ENCODE measurements at places on chromosomes 7 and 10.

GRCh38 chr7:3033136-3033535, 10.5 kb downstream of the CARD11 start:
- DNase-seq = no peak

GRCh38 chr7:19111474-19112273, 5.8 kb downstream of the TWIST1 start:
- peak; percentile 62 for DNase-seq

DNA sequence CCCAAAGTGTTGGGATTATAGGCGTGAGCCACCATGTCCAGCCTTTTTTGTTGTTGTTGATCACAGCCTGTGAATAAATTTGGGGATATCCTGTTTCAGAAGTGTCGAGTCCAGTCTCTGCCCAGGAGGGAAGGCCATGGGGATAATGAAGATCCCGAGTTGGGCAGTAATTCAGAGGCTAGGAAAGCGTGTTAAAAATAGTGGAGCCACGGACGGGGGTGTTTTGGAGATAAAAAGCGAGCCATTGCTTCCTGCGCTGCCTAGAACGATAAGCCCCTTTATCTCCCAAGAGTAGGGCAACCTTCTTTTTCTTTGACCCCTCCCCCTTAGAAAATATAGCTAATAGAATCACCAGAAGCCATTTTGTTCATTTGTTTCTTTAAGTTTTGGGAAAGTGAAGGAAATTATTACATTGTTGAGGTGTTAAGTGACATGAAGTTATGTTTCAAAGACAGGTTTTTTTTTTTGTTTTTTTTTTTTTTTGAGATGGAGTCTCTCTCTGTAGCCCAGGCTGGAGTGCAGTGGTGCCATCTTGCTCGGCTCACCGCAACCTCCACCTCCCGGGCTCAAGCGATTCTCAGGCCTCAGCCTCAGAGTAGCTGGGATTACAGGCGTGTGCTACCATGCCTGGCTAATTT, 43.3 kb downstream of the IL15RA start:
- no peak for DNase-seq

GRCh38 chr7:69966766-69967591, 368.7 kb downstream of the AUTS2 start:
- no peak for DNase-seq

GRCh38 chr7:147423875-147424274, 1166.7 kb upstream of the C7orf33 start:
- no peak for DNase-seq

DNA sequence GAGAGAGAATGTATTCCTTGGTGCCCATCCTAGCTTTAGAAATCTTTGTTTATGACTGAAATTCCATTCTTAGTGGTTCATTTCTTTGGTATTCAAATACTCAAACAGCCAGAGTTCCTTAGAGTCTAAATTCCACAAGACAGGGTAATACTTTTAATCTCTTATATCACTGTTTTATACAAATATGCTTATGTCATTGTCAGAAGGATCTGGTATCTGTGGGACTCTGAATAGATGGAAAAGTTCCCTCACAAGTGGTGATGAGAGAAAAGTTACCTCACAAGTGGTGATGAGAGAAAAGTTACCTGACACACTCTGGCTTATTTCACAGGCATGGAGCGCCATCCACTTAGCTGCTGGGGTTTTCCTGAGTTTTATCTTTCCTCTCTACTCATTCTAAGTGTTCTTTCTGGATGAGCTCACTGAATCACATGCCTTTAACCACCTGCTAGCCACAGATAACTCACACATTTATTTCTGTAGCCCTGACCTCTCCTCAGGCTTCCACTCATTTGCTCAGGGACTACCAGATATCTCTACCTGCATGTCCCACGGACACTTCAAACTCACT, 784.0 kb downstream of the SUGCT start:
- DNase-seq = peak; percentile 88

- DNase-seq = no peak
Observed at GRCh38 chr7:105101864-105102263, 87.9 kb downstream of the KMT2E start.

- no peak for DNase-seq
Observed at GRCh38 chr7:80053124-80053523, 81.5 kb upstream of the GNAI1 start.

- DNase-seq = no peak
Observed at GRCh38 chr10:16259726-16260125, 177.1 kb upstream of the PTER start.

DNA sequence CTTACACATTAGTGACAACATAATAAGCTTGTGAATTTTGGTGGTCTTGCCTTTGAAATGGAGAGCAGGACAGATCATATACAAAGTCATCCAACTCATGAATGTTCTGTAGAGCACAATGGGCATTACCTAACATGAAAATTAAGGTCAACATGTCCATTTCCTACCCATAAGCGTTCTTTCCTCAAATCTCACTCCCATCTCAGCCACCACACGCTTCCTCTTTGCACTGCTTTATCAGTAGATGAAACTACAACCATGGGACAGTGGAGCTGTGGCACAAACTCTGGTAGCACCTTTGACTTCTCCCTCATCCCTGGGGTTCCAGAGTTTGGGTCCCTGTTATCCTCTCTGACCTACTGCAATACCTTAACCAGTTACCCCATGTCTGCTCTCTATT, 2.2 kb downstream of the PON2 start:
- DNase-seq = no peak

GRCh38 chr7:16347066-16347826, 74.1 kb downstream of the CRPPA start:
- DNase-seq = peak; percentile 5

DNA sequence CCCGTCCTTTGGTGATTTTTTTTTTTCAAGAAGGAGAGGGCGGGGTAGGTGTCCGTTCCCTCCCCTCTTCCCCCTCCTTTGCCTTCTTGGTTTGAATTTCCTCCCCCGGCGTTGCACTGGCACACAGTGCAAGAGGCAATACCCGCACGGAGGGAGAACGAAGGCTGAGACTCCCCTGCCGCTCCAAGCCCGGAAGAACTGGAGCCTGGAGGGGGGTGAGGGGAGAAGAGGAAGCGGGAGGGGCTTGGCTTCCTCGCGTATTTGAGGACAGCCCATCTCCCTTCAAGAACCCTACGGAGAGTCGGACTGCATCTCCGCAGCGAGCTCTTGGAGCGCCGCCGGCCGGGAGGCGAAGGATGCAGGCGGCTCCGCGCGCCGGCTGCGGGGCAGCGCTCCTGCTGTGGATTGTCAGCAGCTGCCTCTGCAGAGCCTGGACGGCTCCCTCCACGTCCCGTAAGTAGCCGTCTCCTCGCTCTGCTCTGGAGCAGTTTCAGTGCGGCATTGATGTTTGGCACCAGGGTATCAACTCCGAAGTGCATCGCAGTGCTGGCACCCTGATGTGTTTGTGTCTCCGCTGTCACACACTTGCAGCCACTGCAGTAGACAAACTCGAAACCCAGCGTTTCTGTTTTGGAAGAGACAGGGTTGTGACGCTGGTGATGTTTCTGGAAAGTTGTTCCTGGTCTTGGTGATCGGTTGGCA, at the start of gene CNTNAP2:
TSS of gene CNTNAP2 (plus strand) at position 281 of the 702 bp plus-strand sequence. CDS start at position 357, 76 bp downstream.
- DNase-seq = no peak

- no peak for DNase-seq
Observed at GRCh38 chr10:28806951-28807759, 129.8 kb downstream of the BAMBI start.

GRCh38 chr7:127379642-127380041, 12.9 kb downstream of the ZNF800 start:
- no peak for DNase-seq

DNA sequence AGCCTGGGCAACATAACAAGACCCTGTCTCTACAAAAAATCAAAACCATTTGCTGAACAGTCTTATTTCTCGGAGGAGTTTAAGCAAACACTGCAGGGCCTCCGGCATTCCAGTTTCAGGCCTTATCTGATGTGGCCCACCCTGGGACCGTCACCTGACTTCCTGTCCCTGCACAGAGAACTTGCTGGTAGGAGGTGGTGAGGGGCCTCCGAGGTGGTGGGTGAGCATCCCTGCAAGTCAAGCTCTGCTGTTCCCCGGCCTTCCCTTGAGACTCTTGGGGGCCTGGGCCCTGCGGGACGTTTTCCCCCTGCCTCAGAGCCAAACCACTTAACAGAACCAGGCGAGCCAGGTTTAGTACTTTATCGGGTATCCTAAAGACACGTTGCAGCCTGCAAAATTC, 44.5 kb upstream of the AP5Z1 start:
- DNase-seq = no peak

All from EL (cell line).